ENCODE measurements at places on chromosomes 11 and 22.

DNA sequence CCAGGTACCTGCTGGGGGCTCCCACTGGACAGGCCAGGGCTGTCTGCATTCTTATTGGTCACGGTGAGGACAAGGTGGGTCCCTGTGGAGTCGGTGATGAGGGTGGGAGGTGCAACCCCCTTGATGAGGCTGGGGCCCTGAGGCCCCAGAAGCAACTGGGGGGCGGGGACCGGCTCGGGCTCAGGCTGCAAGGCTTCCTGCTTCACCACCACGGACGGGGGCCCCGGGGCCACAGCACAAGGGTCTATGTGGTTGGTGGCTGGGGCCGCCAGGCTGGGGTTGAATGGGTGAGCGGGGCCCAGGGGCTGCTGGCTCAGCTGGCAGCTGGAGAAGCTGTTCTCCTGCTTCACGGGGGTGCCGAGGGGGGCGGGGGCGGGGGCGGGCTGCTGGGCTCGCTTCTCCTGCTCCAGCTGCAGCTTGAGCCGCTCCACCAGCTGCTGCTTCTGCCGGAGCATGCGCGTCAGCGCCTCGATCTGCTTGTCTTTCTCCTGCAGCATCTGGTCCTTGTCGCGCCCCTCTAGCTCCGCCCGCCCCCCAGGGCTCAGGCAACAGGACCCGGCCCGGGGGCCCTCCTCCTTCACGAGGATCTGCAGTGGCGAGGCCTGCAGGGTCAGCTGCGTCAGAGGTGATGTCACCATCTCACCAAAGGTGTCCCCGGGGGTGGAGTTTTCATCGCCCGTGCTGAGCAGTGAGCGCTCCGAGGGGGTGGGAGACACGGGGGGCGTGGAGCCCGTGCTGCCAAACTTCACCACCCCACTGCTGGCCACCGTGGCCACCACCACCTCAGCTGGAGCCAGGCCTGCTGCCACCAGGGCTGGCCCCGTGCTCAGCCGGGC is 48.2 kb downstream of the SGSM3 start:
- DNase-seq: peak; percentile 47

DNA sequence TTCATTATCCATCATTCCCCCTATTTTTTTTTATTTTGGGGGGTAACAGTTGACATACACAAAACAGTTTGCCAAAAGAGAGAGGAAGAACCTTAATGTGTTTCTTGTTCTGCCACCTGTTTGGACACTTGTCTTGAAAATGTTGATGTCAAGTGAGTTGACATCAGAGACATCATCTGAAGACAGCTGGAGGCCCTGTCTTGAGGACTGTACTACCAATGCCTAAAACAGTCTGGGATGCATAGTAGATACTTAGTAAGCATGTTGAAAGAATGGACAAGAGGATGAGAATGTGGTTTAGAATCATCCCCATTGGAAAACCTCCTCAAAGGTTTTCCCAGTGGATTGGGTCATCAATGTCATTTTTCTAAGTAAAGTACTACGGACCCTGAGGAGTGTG is 2.4 kb upstream of the ARHGEF12 start:
- DNase-seq: no peak

GRCh38 chr11:61626580-61627380 is 45.9 kb upstream of the SYT7 start:
- DNase-seq: no peak

DNA sequence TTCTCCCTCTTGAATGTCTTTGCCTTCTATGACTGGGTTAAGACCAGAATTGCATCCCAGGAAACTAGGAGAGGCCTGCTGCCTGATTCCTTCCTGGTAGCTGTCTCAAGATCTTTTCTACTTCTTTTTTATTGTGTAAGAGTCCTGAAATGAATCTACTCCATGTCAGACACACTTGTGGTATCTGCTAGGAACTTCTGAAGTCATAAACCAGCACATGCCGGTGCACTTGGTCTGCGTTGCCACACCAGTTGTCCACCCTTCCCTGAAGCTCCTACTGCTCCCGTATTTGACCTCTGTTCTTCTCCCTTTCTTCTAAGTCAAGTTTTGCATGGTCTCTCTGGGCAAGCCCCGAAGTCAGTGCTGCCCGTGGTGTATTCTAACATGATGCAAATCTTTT is 644.2 kb downstream of the ETS1 start:
- DNase-seq: no peak

DNA sequence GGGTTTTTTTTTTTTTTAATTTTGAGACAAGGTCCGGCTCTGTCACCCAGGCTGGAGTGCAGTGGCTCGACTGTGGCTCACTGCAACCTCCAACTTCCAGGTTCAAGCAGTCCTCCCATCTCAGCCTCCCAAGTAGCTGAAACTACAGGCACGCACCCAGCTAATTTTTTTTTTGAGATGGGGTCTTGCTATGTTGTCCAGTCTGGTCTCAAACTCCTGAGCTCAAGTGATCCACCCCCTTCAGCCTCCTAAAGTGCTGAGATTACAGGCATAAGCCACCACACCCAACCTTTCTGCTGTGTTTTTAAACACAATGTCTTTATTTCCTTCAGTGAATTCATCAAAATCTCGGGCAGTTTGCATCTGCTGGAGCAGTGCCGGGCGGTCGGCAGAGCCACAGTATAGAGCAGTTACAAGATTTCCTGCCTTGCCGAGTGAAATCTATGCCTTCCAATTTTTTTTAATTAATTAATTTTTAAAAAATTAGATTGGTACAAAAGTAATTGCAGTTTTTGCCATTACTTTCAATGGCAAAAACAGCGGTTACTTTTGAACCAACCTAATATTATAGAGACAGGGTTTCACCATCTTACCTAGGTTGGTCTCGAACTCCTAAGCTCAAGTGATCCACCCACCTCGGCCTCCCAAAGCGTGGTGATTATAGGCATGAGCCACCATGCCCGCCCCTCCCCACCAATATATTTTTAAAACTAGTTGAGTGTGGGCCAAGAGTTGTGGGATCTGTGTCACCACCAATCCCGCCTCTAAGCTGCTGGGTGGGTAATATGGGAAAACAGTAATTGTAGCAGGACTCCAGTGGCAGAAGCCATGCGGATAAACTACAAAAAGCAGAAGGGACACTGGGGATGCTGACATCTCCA is 2.7 kb upstream of the ACY3 start:
- peak; percentile 6 for DNase-seq

DNA sequence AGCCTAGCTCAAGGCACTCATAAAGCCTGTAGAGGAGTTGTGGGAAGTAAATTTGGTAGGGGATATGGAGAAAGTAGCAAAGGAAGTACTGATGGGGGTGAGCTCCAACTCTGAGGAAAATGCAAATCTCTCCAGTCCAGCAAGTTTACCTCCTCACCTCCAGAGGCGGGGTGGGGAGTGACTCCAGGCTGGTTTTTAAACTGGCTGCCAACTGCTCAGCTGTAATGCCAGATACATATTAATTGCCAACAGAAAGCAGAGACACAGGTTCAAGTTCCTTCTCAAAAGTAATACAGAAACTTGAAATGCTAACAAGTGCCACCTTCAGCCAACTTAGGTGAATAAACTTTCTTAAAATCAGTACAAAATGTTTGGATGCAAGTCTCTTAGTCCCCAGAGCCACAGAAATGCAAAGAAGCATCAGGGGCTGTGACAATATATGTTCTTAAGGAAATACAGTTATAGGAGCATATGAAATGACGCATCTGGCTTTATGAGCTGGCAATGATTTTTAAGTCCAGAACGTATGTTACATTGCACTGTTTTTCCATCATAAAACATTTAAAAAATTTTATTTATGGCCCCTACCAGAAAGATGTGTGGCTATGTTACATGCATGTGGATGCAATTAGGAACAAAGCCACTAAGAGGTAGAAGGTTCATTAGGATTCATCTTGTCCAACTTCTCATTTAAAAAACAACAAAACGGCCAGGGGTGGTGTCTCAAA is 436.4 kb upstream of the CCDC90B start:
- no peak for DNase-seq

- DNase-seq: no peak
Observed at GRCh38 chr11:47257517-47258316, at the start of gene NR1H3. Gene NR1H3 (plus strand): TSS chr11:47257996. CDS start chr11:47259217, 1,221 bp downstream.

- no peak for DNase-seq
Observed at GRCh38 chr11:123233280-123233974, 38.4 kb upstream of the CLMP start.

DNA sequence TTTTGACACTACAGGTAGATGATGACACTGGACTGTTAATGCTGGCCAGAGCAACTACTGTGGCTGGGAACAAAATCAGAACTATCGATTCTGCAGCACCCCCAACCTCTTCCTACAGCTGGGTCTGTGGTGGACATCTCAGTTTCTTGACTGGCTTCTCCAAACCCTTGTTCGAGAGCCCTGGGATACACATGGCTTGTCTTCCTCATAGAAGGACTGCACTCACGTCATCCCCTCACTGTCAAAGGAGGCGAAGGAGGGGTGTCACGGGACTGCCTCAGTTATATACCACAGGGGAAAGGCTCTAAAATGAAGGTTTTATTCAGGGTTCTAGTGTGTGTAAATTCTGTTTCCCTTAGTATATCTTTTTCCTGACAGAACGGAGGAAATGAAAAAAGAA is 44.9 kb downstream of the PITPNB start:
- no peak for DNase-seq

DNA sequence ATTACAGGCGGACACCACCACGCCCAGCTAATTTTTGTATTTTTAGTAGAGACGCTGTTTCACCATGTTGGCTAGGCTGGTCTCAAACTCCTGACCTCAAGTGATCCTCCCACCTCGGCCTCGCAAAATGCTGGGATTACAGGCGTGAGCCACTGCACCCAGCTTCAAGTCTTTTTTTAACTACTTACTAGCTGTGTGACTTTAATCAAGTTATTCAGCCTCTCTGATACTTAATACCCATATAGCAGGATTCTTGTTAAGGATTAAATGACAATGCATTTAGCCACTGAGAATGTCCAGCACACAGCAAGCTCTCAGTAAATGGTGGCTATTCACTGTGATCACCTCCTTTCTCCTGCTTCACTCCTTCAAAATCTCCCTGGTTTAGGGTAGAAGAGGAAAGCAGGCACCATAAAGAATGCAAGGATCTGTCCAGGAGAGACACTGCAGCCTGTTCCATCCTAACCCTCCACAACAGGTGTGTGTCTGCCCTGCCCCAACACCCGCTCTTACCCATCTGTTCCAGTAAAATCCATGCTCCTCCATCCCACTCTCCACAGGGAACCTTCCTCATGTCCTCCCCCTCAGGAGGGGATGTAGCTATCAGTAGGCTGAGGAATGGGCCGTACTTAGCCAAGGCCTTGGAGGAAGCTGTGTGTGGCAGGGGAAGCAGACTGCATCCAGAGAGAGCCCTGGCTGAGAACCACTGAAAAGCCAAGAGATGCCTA is 69.3 kb downstream of the MICAL3 start:
- DNase-seq: no peak

DNA sequence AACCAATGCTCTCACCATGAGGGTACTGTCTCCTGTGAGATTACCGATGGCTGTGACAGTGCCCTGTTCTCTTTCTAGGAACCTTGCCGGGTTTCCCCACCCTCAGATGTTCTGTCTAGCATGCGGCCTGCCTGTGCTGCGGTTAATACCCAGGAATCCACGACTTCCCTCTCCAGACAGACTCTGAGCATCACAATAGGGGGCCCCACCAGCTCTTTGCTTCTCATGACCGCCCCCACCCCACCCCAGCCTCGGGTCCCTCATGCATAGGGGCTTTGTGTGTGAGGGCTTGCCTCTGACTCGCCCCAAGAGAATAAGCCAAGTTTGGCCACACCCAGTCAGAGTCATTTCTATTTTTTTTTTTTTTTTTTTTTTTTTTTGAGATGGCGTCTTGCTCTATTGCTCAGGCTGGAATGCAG is 10.3 kb downstream of the PARVG start:
- DNase-seq: peak; percentile 46

DNA sequence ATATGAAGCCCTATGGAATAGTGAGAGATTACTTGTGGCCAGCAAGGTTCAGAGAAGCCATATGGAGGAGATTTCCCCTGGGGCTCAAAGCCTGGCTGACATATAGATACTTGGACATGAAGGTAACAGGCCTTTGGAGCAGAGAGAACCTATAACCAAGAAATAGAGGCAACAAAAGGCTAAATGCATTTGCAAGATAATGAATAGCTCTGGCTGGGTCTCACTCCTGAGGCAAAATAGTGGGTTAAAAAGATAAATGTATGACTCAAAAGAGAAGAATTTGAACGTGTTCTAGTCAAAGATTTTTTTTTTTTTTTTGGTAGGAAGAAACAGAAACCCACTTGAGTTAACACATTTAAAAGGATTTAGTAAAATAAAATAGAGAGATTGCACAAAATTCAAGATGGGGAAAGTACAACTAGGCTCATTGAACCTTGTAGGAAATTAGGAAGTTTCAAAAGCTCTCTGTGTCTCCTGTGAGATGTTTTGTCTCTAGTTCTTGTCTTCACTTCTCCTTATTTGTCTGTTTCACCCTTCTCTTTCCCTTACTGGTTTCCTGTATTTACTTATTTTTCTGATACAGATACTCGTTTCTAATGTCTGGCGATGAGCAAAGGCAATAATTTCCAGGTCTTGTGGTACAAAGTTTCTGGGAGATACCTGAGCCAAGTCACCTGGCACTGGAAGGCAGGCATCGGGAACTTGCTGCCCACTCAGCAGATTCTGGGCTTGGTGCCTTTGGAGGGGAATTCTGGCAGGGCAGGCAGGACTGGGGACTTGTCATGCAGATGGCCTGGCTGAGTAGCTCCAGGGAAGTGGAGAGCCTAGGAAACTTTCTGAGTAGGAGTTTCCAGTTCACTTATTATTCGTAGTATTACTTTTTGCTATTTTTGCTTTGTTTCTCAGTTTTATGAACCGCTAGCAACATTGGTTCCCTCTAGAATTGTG is 49.2 kb upstream of the SESN3 start:
- no peak for DNase-seq

- no peak for DNase-seq
Observed at GRCh38 chr11:115126092-115126491, 378.1 kb downstream of the CADM1 start.

GRCh38 chr11:13222285-13222684 is 55.3 kb upstream of the BMAL1 start:
- DNase-seq: no peak

- DNase-seq: no peak
Observed at GRCh38 chr11:19674836-19675235, 37.8 kb upstream of the NAV2 start.

DNA sequence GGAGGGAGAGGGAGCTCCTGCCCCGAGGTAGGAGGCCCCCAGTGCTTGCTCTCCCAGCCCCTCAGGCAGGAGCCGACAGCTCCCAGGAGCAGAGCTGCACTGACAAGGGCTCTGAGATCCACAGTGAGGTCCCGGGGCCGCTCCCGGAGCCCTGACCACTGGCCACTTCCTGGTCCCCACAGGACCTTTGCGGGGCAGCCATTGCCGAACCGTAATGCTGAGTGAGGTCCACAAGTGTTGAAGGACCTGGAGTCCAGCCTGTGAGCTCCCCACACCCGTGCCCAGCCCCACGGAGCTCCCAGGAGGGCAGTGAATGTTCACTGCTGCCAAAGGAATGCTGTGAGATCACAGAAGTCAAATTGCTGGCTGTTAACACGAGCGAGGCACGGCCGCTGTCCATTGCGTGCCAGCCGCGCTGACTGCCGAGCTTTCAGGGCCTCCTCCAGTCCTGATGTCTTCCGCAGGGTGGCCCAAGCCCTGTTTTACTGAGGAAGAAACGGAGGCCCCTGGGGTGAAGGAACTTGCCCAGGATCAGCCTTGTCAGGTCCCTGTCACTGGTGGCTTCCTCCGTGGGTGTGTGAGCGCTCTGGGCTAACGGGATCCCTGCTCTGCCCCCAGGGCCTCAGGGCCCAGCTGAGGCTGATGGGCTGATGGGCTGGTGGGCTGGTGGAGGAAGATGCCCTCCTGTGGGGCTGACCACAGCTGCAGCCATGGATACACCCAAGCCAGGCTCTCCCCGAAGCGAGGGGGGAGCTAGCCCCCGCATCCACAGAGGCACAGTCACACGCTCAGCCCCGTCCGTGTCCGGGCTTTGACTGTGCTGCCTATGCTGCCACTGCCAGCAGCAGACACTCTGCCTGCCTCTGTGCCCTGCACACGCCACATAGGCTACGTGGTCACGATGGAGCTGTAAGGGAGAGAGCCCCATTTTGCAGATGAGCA is 70.8 kb downstream of the WNT7B start:
- DNase-seq: no peak
